CD4-positive, CD25-positive, alpha-beta regulatory T cell (primary cell): ENCODE measurements at places on chromosomes 7 and 10.

- no peak for DNase-seq
These were observed 129.7 kb downstream of the MARCHF5 start for GRCh38 chr10:92420546-92421275.

- no peak for DNase-seq
These were observed 596.6 kb downstream of the CNTNAP2 start for GRCh38 chr7:146713205-146713604.

DNA sequence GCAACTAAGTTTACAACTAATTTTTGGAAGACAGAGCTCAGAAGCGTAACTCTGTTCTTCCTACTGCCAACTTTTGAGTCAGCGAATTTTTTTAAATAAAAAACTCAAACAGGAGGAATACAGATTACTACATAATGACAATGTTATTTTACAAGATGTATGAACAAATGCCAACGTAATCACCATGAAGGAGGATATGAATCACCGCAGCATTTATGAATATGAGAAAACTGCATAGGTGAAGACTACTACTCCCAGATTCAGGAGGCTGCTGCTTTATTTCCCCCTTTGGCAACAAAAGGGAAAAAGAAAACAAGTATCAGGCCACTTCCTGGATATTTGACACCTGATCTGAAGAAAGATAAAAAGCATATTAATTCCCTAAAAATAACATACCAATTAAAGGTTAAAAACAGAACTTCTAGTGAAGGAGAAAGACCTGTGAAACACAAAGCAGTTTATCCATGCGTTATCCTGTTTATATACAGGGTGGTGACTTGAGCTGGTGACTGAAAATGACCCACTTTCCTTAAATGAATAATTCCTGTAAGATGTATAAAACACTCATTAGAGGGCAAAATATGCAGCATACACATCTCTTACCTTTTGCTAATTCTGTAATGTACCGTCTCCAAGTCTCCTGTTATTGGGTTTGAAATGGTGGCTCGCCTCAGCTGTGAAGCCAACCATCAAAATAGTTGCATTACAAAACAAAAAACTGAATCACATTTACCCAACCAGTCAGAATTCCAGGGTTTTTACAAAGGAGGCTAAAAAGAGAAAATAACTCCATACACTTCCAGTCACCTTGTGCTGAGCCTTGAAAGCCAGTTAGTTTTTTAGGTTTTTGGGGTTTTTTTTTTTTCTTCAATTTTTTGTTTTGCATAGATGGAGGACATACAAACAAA is 52.0 kb downstream of the P4HA1 start:
- DNase-seq, result no peak

- no peak for DNase-seq
These were observed 114.9 kb upstream of the ZEB1 start for GRCh38 chr10:31204090-31204489.

DNA sequence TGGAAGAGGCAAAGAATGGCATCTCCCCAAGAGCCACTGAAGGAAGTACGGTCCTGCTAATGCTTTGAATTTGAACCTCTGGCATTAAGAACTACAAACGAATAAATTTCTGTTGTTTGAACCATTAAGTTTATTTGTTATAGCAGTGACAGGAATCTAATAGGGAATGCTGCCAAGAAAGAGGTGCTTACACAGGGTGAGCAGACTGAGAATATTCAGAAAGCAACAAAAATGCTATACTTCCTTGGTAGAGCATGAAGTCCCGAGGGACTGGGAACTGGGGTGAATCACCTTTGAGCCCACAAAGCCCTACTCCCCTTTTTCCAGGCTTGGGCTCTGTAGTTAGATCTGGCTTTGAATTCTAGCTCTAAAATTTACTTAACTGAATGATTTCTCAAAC is 45.0 kb downstream of the PANK1 start:
- DNase-seq, result no peak

DNA sequence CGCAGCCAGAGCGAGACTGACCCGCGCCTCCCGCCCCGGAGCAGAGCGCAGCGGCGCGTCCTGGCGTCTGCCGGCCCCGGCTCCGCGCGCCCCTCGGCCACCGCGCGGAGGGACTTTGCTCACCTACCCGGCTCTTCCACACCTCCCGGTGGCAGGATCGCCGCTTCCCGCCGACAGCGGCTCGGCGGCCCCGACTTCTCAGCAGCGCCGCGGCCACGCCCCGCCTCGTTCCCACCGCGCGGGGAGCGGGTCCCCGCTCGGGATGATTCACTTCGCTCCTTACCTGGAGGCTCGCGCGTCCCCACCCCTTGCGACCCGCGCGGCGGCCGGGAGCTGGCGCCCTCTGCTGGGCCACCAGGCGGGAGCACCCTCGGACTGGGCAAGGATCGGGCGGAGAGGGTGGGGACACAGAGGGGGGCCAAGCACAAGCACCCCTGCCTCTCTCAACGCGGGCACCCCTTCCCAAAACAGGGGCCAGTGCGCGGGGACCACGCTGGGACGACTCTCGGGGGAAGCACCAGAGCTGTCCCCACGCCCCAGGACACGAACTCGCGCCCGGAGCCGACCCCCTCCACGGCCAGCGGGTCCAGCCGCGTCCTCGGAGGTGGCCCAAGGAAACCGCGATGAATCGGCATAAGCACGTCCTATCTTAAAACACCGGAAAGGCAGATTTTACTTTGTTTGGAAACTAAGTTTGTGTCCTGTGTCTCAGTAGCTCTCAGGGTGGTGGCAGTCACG is 101.0 kb upstream of the SVIL start:
- DNase-seq, result peak; percentile 72

DNA sequence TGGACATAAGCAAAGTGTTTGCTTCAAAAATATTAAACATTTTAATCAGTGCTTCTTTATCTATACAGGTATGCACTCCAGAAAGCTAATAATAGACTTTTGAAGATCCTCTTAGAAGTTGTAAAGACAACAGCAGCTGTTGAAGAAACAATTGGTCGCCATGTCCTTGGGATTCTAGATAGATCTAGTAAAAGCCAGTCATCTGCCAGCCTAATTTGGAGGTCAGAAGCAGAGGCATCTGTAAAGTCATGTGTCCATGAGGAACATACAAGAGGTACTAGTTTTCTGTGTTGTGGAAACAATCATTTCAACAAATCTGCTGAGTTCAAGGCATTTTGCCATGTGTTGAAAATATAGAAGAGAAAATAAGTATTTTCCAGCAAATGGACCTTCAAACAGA is 89.3 kb downstream of the CYP51A1 start:
- no peak for DNase-seq

DNA sequence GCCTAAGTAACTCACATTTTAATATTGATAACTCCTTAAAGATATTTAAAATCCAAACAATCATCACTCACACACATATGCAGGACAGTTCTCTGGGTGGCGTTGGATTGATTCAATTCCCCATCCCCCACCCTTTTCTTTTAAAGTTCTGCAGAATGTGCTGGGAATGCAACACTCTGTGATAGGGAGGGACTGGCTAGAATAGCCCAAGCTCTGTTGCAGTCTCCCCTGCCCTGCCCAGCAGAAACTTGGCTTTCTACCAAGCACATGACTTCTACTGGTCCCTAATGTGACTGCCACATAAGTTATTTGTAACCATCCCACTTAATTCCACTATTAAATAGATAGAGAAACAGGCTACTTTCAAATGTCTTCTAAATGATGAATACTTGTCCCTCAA is 55.2 kb downstream of the TWIST1 start:
- DNase-seq, result no peak

GRCh38 chr7:29042824-29043231 is 84.7 kb upstream of the TRIL start:
- no peak for DNase-seq

DNA sequence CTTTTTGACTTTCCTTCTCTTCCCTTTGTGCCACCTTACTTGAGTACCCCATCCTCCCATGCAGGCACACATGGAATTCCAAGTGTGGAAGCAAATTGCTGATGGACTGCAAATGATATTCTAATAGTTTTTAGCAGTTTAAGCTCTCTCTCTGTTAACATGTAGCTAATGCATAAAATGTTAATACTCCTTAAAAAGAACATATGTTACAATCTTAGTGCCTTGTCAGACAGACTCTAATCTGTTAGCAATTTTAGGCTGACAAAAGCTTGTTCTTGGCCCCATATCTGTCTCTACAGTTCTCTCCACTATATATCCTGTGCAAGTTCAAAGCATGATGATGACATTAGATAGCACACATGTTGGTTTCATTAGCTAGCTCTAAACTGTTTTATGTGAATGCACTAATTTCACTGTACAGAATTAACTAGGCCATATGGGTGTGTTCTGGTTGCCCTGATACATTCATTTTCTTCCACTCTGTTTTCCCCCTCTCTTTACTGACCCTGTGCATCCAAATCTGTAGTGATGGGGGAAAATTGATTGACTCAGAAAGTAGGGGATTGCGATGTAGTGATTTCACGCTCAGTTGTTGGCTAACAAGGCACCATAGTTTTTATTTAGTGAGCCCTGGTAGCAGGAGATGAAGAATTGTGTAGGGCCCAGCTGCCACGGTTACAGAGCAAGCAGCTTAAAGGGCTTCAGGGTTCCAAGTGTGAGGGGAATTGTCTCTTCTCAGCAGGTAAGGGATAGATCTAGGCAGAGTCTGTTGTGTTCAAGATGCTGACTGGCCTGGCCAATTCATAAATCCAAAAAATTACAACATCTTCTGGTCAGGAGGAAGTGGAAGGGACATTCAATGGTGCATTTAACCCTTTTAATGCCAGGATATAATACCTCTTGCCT is 114.6 kb upstream of the FZD1 start:
- DNase-seq, result no peak

GRCh38 chr7:4523873-4524272 is 158.2 kb upstream of the FOXK1 start:
- no peak for DNase-seq

DNA sequence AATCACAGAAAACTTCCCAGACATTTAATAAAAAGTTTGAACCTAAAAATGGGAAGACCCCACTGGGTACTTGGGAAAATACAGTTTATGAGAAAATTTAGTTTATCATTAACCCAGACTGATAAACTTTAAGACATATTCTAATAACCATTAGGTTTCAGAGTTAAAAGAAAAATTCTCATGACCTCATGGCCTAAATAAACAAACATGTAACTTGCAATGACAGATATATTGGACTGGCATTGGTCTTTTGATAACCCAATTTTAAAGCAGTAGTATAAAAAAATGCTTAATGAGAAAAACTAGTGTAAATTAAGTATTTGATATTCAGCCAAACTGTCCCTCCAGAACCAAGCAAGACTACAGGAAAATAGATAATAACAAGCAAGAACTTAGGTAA is 67.0 kb upstream of the ZNF804B start:
- DNase-seq, result no peak
